Stimulated activated CD8-positive, alpha-beta memory T cell treated with anti-CD3 and anti-CD28 coated beads, Interleukin-12 subunit alpha, Interleukin-12 subunit beta, amount 100 ng/mL, for 1 hour (primary cell): ENCODE measurements at places on chromosomes 4 and X.

DNA sequence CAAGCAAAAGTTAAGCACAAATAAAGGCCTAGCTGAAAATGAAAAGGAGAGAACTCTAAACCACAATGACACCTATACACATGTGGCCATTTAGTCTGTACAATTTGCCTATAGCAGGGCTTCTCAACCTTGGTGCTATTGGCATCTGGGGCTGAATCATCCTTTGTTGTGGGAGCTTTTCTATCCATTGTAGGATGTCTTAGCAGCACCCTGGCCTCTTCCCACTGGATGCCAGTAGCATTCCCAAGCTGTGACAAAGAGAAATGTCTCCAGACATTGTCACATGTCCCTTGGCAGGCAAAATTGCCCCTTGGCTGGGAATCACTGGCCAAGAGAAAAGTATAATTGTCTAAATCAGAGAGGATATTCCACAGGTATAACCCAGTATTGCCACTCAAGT, 13.5 kb upstream of the PRPS2 start:
- DNase-seq = no peak

GRCh38 chr4:126853715-126854114, 779.0 kb upstream of the INTU start:
- DNase-seq = no peak

GRCh38 chr4:81404294-81404693, 67.4 kb downstream of the RASGEF1B start:
- no peak for DNase-seq

DNA sequence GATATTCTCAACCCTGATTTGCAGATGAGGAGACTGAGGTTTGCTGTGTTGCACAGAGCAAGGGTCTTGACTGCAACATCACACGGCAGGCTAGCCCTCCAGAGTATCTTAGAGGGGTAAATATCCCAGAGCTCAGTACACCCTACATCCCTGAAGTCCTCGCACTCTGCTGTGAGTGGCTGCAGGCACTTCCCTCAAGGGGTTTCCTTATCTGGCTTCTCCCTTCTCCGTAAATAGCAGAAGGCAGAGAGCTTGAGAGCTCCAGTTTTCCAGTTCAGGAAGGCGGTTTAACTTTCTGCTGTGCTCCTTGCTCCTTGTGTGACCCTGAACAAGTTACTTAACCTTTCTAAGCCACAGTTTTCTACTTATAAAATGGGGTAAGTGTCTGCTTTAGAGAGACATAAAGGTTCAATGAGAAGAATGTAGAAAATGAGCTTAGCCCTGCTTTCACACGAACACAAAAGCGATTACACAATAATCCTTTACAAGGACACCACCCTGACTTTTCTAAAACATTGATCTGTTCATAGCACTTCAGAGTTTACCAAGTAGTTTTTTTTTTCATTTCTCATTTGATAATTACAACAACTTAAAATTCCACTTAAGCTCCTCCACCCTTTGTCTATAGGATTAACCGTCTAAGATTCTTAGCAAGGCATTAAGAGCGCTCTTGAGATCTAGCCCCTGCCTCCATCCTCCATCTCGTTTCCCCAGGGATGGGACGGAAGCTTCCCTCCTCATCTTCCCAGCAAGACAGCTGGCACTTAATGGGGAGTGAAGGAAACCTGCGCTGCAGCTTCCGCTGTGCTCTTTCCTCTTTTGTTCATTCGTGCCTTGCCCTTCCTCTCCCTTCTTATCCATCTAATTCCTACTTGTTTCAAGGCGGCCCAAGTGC, 68.4 kb downstream of the TAPT1 start:
- DNase-seq = no peak

GRCh38 chrX:101729986-101730385, 70.3 kb upstream of the ARMCX2 start:
- no peak for DNase-seq

DNA sequence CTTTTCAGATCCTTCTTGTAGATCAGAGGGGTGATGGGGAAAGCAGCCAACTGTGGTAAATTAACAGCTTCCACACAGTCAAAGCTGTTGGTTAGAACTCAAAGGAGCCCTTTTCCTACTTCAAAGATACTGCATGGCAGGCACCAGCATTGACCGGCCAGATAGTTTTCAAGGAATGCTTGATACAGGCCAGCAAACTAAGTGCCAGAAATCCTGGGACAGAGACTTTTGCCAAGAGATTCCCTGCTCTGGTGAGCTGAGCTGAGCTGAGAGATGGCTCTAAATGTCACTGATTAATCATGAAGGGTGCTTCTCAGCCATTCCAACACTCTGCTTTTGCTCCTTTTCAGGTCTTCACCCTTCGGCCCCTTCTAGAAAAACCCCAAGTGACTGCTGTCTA, 131.6 kb upstream of the MED14 start:
- no peak for DNase-seq

GRCh38 chrX:95645738-95646137, 1038.9 kb upstream of the DIAPH2 start:
- DNase-seq = no peak

GRCh38 chr4:32909053-32909452, 2188.9 kb downstream of the PCDH7 start:
- DNase-seq = no peak

- no peak for DNase-seq
Observed at GRCh38 chrX:49932791-49933190, 10.4 kb downstream of the CLCN5 start.

DNA sequence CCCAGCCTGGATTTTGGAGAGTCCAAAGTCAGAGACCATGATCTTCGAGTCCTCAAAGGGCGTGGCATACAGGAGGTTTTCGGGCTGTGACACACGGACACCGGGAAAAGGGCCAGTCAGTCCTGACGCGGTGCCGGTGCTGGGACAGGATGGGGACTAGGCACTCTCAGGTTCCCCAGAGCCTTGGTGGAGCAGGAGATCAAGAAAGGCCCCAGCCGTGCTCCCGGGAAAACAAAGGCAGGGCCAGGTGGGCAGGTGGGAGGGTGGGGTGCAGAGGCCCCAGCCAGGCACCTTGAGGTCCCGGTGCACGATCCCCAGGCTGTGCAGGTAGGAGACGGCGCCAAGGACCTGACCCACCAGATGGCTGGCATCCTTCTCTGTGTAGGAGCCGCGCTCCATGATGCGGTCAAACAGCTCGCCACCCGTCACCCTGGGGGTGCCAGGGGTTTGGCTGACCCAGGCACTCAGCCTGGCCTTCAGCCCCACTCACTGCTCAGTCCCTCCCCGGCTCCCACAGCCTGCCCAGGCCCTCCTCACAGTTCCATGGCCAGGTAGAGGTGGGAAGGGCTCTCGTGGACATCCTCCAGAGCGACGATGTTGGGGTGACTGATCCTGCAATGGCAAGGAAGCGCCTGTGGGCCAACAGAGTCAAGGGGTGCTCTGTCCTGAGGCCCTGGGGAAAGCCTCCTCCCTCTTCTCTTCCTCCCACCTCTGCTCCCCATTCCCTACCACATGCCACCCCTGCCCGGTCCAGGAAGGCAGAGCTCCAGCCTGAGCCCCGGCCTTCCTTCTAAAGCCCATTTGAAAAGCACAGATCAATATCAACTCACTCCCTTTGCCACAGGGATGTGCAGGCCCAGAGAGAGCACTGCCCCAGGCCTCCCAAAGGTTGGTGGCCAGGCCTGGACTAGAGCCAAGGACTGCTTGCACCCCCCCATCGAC, 1.8 kb downstream of the PNCK start:
- no peak for DNase-seq

DNA sequence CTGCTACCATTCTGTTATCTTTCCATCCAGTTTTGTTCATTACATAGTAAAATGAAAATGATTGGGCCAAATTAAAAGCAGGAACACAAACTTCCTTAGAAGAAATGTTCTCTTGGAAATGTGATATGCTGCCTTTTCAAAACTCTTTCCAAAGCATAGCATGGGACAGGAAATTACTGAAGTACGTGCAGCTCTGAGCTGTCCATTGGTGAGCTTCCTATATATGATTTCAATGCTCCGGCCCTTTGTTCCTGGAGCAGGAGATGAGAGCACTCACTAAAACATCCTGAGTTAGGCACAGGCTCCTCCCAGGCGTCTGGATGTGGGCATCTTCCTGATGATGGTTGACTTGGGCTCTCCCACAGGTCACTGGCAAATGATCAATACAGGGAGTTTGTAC, 33.0 kb upstream of the ANXA3 start:
- no peak for DNase-seq

DNA sequence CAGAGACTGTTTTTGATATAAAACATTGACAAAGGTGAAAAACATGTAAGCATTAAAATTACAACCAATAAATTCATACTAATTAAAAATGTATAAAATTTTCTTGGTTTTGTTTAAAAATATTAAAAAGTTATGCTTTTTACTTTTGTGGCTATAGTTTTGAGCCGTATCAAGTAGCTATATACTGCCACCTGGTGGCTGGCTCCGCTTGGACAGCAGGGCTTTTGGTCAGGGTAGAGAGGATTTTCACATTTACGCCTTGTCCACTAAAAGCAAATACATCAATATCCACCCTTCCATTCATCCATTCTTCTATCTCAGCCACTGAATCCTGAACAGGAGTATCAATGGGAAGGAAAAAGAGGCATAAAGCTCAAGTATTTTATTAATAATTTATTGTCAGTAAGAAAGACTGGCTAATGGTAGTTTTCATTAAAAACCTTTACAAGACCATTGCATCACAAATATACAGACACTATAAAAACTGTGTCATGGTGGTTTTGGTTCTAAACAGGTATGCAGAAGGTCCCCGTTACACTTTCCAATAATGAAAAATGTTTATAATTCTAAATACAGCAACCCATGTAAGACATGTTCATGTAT, 32.1 kb upstream of the MTNR1A start:
- DNase-seq = peak; percentile 41

DNA sequence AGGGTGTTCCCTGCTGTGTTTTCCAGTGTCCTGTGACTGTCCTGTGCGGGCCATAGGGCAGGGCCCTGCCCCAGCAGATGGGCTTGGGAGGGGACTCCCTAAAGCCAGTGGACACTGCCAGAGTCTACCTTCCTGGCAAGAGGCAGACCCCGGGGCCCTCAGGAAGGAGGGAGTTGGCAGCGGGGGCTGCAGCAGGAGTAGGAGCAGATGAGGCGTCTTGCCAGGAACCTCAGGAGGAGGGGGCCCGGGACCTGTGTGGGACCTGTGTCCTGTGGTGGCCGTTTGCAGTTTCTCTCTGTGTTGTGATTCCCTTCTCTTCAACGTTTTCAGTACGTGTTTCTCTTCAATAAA, 3.8 kb downstream of the PNMA3 start:
- DNase-seq = no peak

- no peak for DNase-seq
Observed at GRCh38 chr4:67141586-67141985, 403.7 kb downstream of the CENPC start.

GRCh38 chr4:183517781-183518180, 12.9 kb downstream of the ING2 start:
- no peak for DNase-seq

DNA sequence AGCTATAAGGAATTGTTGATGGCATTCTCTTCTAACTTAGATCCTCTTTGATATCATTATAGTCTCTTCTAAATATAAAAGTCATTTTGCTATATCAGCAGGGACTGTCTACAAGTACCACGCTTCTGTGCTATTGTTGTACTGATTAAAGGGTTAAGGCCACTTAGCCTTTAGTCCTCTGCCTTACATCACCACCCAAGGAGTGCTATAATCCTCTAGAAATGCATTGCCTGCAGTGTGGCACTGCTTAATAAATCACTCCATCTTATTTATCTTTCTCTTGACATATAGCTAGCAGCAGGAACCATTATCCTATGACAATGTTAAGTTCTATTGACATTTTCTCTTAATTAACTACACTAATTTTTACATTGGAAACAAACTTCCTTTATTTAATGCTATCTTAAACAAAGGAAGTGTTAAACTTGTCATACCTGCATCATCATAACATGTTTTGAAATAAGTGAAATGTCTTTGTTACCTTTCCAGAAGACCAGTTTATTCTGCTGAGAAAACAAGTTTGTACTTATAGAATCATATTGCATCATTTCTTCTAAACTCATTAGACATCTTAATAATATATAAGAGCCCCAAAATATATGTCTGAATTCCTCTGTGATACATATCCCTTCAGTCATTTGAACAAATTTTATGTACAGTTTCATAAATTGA, 360.9 kb upstream of the ATOH1 start:
- no peak for DNase-seq

DNA sequence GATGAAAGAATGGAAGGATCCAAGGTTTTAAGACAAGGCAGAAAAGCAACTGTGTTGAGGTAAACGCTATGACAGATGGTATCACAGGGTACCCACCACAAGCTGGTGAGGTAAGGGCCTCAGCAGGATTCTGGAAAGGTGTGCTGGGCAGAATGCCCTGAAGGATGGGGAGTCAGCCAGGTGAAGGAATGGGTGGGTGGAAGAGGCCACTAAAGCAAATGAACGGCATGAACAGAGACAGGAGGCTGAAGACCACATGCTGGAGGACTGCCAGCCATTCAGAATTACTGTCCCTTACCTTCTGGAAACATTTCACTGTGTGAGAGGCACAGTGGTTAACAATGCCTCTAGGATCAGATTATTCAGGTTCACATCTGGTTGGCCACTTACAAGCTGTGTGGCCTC, 23.6 kb downstream of the GPRIN3 start:
- DNase-seq = no peak

GRCh38 chr4:124253080-124253479, 459.5 kb downstream of the ANKRD50 start:
- no peak for DNase-seq

GRCh38 chr4:158327525-158327924, 117.2 kb downstream of the TMEM144 start:
- DNase-seq = no peak

- no peak for DNase-seq
Observed at GRCh38 chr4:95478679-95479078, 70.1 kb downstream of the UNC5C start.

DNA sequence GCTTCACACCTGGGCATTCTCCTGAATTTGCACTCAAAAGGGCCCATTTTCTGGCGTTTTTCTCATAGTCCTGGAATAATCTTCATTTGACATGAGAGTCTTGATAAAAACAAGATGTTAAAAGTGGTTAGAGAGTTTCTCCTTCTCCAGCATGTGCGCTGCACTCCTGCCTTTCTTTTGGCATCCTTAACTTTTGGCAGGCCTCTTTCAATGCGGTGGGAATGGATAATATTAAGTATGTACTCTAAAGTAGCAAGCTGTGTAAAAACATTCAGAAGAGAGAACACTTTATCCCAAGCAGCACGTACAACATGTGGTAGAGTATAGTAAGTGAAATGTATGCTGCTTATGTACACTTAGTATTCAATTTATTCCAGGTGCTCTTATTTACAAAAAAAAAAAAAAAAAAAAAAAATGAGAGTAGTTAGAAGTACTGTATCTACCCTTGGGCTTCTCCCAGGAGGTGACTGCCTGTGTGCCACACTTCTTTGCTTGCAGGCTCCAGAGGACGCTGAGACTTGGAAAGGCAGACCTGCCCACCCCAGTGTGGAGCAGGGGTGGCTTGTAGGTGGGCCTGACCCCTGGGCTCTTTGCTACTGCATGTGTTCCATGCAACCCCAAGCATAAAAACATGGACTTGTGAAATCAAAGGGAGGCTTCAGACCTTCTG, 3.9 kb downstream of the FGF2 start:
- DNase-seq = no peak

GRCh38 chr4:86015412-86016350, 344.2 kb downstream of the MAPK10 start:
- DNase-seq = no peak
